ENCODE measurements at places on chromosomes 3 and 15.
A peak's percentile ranks its signal among the peaks of the same experiment; 100 is the strongest.

GRCh38 chr3:34015204-34016142, 217.0 kb downstream of the PDCD6IP start:
- H3K4me3 ChIP-seq, result no peak overlapping the region
- H3K27me3 ChIP-seq, result no peaks in the 10 kb centered on the region
- no peak for DNase-seq
- no peak overlapping the region for H3K27ac ChIP-seq
- peaks cover 9% of the 10 kb centered on the region for H3K4me1 ChIP-seq

DNA sequence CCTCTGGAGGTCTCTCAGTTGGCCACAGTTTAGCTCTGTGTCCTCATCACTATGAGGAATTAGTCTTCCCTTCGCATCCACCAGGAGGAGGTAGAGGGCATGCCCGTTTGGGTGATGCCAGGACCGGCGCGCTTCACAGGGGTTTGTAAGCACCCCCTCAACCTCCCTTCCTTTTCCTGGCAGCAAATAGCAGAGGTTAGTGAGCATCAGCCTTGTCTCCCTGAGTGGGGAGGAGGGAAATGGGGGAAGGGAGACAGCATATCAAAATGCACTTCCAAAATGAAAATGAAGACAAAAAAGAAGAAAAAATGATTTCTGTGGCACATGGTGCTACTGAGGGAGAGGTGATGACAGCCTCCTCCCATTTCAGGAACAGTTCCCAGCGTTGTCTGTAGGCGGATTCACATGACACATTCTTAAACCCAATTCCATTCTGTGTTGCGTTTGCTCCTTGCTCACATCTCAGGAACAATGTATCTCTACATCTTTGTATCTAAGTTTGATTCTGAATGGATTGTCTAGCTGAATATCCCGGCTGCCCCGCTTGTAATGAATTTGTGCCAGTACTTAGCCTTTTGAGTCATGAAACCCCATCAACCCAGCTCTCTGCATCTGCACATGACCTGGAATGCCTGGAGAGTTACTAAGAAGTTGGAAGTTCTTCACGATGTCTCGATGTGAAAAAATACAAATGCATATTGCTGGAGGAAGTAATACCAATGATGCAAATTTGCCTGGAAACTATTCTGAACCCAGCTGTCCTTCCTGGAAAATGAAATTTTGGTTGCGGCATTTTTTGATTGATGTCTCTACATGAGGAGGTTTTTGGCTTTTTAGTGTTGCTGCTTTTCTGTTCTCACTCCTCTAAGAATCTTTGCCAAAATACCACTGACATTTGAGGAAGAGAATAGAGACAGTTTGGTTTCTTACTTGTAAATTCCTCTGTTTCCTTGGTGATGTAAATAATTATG, 45.2 kb downstream of the TYRO3 start:
- H3K4me3 ChIP-seq, result peak overlapping the region; percentile 4
- no peaks in the 10 kb centered on the region for H3K27me3 ChIP-seq
- H3K36me3 ChIP-seq, result no peaks in the 10 kb centered on the region
- peak; percentile 78 for DNase-seq
- H3K27ac ChIP-seq, result no peak overlapping the region

GRCh38 chr15:63449731-63450130, 54.7 kb upstream of the USP3 start:
- H3K27me3 ChIP-seq, result no peaks in the 10 kb centered on the region
- no peaks in the 10 kb centered on the region for H3K4me1 ChIP-seq
- DNase-seq, result no peak
- H3K4me3 ChIP-seq, result no peak overlapping the region
- no peak overlapping the region for H3K27ac ChIP-seq

- DNase-seq, result no peak
- H3K4me1 ChIP-seq, result no peaks in the 10 kb centered on the region
- no peaks in the 10 kb centered on the region for H3K36me3 ChIP-seq
- H3K4me3 ChIP-seq, result no peak overlapping the region
Measured at GRCh38 chr15:70240820-70241430, 143.2 kb upstream of the TLE3 start.

- H3K27me3 ChIP-seq, result no peaks in the 10 kb centered on the region
- H3K36me3 ChIP-seq, result no peaks in the 10 kb centered on the region
- no peaks in the 10 kb centered on the region for H3K4me1 ChIP-seq
- no peak overlapping the region for H3K4me3 ChIP-seq
- no peak for DNase-seq
- H3K27ac ChIP-seq, result no peak overlapping the region
Measured at GRCh38 chr3:55329849-55330248, 157.3 kb downstream of the WNT5A start.

- H3K4me3 ChIP-seq, result peak overlapping the region; percentile 62
- H3K27me3 ChIP-seq, result no peaks in the 10 kb centered on the region
- H3K36me3 ChIP-seq, result no peaks in the 10 kb centered on the region
- peak overlapping the region; percentile 56 for H3K27ac ChIP-seq
Measured at GRCh38 chr3:169242708-169243513, 420.6 kb downstream of the MECOM start.

GRCh38 chr3:126124148-126124868, 40.4 kb upstream of the SLC41A3 start:
- H3K4me1 ChIP-seq, result no peaks in the 10 kb centered on the region
- H3K36me3 ChIP-seq, result no peaks in the 10 kb centered on the region
- no peak overlapping the region for H3K4me3 ChIP-seq
- 0 out of 2 replicates have a peak, but pooled peaks cover 6% of the 10 kb centered on the region for H3K27me3 ChIP-seq

DNA sequence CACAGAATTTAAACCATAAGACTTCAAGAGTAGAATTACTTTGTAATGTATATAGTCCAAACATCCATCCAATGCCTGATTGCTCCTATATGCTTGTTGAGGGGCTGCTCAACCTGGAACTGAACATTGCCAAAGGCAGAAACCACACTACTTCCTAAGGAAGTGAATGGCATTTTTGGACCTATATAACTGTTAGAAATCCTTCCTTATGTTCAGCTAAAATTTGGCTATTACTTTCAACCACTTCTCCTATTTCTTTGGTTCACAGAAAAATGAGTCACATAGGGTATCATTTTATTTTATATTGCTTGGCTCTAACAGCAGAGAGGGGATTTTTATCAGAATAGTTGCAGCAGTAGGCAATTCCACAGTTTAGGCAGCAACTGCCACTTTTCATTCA, 342.1 kb downstream of the SLC9A9 start:
- no peak overlapping the region for H3K4me3 ChIP-seq
- H3K36me3 ChIP-seq, result no peaks in the 10 kb centered on the region
- H3K4me1 ChIP-seq, result no peaks in the 10 kb centered on the region
- no peak for DNase-seq
- no peak overlapping the region for H3K27ac ChIP-seq
- H3K27me3 ChIP-seq, result no peaks in the 10 kb centered on the region

GRCh38 chr15:74444106-74445062, 10.6 kb upstream of the SEMA7A start:
- H3K27me3 ChIP-seq, result no peaks in the 10 kb centered on the region
- peaks cover 25% of the 10 kb centered on the region for H3K36me3 ChIP-seq
- no peak overlapping the region for H3K27ac ChIP-seq

GRCh38 chr15:91947683-91948608, 94.4 kb downstream of the SLCO3A1 start:
- DNase-seq, result no peak
- no peaks in the 10 kb centered on the region for H3K4me1 ChIP-seq
- H3K27me3 ChIP-seq, result no peaks in the 10 kb centered on the region
- H3K36me3 ChIP-seq, result no peaks in the 10 kb centered on the region
- no peak overlapping the region for H3K4me3 ChIP-seq
- no peak overlapping the region for H3K27ac ChIP-seq

GRCh38 chr3:191298846-191299245, 30.3 kb upstream of the CCDC50 start:
- no peaks in the 10 kb centered on the region for H3K4me1 ChIP-seq
- no peaks in the 10 kb centered on the region for H3K36me3 ChIP-seq
- no peak for DNase-seq
- H3K4me3 ChIP-seq, result no peak overlapping the region
- no peak overlapping the region for H3K27ac ChIP-seq
